ENCODE measurements at places on chromosomes 13 and 19.

DNA sequence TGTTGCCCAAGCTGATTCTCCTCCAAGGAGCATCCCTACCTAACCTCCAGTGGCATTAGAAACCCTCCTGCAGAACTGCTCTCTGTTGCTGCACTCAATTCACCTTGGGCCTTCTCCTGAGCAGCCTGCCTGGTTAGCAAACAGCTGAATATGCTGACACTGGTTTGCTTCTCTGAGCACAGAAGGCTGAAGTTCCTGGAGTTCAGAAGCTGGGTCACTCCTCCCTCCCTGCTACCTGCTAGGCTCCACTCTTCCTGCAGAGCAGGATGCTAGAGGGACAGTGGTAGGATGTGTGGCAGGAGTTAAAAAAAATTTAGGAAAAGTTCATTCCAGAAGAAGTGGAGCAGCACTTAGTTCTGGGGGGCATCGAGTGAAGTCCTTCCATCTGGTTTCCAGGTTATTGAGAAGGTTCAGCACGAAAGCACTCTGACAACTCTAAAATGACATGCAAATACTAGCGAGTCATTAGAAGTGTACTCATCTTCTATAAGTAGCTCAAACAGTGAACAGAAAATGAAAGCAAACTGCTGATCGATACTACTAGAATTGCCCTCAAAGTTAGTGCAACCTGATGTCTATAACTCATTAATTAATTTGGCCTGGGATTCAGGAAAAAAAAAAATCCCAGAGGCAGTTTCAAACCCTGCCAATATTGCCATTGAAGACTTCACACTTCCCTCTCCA is 293.7 kb downstream of the POU4F1 start:
- no peak for DNase-seq

GRCh38 chr13:109764045-109764444 is 22.3 kb downstream of the IRS2 start:
- no peak for DNase-seq

DNA sequence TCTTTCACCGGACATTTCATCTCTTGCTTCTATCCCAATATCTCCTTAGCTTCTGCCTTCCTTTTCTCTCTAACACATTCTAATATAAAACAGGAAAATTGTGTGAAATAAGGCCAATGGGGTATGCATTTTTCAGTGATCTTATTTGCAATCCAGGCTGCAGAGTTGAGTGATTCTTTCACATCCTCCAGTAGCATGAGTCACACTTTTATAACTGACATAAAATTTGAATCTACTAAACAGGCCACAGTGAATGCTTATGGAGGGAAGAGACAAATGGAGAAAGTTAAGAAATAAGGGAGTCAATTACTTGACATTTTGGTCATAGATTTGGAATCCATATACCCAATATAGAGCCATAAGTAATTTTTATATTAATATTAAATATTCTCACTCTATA is 1037.0 kb upstream of the SPRY2 start:
- no peak for DNase-seq

GRCh38 chr19:13094771-13095392 is 7.8 kb downstream of the LYL1 start:
- no peak for DNase-seq

GRCh38 chr19:30497034-30497433 is 124.8 kb downstream of the ZNF536 start:
- DNase-seq: no peak
